ENCODE measurements at places on chromosomes 12 and 14.

- DNase-seq, result no peak
Measured at GRCh38 chr12:108814462-108815211, 42.7 kb downstream of the SSH1 start.

- DNase-seq, result no peak
Measured at GRCh38 chr14:99067141-99067920, 204.7 kb downstream of the BCL11B start.

DNA sequence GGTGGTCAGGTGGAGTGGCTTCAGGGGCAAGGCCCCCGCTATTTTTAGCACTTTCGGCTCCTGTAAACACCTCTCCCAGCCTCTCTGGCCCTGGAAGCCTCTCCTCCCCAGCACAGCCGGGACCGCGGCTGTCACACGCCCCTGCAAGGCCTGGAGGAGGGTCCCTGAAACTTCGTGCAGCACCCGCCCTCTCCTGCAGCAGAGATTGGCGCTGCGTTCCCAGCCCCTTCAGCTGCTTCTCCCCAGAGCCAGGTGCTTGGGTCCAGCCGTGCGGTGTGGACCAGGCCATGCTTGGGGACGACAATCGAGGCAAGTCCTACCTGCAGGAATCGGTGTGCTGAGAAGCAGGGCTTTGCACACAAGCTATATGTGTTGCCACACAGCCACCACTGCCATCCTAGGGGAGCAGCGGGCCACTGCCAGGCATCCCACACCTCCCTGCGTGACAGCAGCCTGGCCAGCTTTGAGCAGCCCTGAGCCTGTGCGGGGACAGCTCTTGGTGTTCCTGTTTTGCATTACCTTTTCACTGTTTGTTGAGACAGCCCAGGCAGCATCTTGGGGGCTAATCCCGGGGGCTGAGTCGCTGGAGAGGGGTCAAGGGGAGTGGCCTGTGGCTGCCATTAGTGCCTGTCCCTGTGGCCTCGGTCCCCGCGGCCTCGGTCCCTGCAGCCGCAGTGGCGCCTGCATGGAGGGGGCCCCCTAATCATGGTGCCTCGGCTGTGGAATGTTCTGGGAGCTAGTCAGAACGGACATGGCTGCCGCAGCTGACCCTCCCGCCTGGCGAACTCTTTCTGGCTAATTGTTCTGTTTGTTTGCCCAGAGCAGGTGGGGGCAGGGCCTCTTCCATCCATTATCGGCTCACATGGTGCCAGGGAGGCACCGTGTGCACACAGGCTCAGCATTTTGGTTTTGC, 27.6 kb upstream of the TRAF3 start:
- no peak for DNase-seq

DNA sequence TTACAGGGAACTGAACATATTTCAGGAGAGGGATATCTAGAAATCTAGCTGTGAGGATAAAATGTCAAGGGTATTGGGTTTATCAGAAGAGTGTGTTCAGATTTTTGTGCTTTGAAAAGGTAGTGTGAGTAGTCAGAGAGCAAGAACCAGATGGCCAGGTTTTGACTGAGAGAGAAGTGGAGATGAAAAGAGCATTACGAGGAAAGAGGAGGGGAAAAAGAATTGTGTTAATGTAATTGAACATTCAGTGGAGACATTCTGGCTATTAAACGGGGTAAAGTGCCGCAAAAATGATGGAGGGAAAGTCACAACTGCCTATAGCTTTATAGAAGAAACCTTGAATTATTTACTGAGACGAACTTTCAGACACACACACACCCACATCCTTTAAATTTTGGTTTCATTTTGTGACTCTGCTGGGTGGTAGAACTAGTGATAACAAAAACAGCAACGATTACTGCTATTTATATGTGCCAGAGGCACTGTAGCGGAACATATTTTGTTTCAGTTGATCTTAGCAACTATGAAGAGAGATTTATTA, 213.6 kb downstream of the ERC1 start:
- DNase-seq, result no peak

DNA sequence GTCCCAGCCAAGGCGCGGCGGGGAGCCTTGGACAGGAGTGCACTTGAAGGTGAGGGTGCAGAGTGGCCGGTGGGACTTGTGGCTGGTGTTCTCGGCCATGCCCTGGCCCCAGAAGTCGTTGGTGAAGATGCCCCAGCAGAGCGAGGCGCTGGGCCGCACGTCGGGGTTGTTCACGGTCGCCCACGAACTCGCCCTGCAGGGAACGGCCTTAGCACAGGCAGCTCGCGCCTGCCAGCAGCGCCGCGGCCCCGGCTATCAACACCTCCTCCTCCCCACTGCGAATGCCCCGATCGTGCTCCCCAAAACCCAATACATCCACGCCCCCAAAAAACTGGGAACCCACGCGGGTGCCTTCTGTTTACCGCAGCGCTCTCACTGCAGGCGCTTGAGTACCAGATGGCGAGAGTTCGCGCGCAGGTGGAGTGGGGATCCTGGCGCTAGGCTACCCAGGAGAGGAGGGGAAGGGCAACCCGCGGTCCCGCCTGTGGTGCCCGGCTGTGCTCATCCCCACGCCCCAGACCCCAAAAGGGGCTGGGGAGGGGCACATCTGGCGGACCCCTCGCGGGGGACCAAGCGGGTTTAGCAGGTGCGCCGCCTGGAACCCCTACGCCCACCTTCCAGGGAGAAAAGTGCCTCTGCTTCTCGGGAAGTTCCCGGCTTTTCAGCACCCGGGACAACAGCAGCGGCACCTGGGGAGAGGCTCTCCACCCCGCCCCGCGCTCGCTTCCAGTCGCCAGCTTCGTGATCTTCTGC, 386.3 kb upstream of the TMTC1 start:
- DNase-seq, result no peak

DNA sequence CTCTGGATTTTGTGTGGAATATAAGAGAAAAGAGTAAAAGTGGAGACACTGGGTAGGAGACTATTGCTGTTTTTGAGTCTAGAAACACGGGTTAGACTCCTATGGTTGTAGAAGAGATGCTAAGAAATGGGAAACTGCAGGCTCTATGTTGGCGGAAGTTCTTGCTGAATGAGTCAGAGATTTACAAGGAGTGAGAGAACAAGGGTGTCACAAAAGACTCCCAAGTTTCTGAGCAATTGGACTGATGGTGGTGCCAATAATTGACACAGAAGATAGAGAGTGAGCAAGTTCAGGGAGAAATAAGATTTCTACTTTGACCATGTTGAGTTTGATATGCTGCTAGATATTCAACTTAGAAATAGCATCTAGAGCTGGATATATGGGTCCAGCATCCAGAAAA, 2.6 kb upstream of the PRKD1 start:
- DNase-seq, result no peak

GRCh38 chr12:94725375-94726168, 75.2 kb upstream of the TMCC3 start:
- no peak for DNase-seq

GRCh38 chr14:57865066-57865402, 858 bp downstream of the SLC35F4 start:
- no peak for DNase-seq

- DNase-seq, result no peak
Measured at GRCh38 chr12:12735301-12735700, 18.1 kb downstream of the CDKN1B start.

GRCh38 chr12:66941150-66941549, 262.3 kb upstream of the GRIP1 start:
- no peak for DNase-seq

Measured in NCI-H1436 treated with DMSO at 0.1 percent for 48 hours (cell line).